NCI-H526 (cell line): ENCODE measurements at places on chromosomes 4 and X.

DNA sequence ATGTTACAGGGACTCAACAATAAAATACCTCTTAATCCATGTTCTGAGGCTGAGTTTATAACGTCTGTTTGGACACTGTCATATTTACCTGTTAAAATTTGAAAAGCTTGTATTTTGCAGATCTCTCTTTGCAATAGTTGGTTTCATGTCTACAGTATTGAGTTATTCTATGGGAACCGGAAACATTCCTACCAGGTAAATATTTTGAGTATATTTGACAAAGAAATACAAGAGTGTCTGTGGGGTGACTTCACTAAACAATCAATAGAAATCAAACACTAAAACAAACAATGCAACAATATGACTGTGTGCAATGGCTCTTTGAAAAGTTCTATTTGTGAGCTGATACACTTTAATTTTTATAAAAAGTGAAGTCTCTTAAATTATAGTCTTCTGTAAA lies 47.7 kb upstream of the CXCL8 start:
- no peak for DNase-seq

DNA sequence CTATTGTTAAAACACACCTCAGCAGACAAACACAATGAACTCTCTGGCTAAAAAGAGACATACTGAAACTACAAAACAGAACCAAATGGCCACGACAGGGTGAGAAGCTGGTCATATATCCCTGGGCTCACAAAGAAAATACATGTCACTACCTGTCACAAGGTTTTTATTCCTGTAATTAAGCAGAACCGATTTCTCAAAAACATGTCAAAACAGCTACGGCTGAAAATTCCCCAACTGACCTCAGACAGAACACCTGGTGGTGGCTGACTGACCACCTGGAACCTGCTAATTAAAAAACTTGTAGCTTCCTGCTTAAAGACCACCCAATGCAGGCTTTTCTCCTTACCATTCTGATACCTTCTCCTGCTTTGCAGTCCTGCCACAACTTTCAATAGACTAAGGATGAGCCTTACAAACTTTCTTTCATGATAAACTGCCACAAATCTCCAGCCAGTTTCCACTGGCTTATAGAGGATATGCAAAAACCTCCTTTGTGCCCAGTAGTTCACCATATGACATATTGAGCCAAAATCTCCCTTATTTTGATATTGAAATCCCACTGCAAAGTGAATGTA lies 571.9 kb downstream of the SPOCK3 start:
- DNase-seq, result no peak

DNA sequence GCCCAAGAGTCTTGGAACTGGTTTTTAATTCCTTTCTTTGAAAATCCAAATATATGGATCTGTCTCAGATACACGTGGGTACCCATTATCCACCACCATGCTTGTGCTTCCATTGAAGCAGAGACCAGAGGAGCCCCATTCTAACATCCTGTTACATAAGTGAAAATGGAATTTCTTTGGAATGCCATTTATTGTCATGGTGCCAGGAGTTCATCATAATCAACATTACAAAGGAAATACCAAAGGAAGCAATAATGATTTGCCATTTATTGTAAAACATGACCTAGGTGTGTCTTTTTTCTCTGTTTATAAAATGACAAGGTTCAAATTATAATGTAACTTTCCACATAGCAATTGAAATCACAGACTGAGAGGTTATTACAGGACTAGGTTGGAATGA lies 61.7 kb downstream of the PALLD start:
- no peak for DNase-seq

DNA sequence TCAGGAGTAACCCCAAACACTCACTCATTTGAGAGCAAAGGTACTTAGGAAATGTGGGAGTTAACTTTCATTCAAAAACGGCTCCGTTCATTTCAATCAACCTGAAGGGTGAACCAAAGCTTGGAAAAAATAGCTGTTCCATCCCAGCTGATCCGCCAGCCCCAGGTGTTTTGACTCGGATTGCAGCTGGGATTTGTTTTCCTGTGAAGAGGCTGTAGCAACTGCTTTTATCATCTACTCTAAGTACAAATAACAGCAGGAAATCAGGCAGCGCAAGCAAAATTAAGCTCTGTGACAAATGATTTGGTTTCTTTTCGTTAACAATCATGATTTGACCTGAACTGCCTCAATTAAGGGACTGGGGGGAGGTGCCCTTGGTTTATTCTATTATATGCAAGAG lies 154.7 kb downstream of the BEND2 start:
- DNase-seq, result no peak

- no peak for DNase-seq
These were observed 187.7 kb upstream of the GATB start for GRCh38 chr4:151948351-151949016.

DNA sequence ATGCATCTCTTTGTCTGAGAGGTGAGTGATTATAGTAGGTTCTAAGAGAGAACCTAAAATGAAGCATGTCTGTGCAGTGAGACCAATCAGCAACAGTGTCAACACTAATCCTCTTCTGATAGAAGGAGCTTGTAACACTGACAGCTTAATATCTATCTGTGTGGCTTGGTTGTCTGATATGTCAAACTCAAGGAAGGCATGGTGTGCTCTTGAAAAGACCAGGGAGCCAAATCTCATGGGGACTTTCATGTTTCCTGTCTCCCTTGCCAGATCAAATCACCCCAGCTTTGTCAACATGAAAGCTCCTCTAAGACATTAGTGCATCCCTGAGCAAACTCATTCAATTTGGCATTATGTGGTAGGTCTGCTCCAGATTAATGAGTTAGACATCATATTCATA lies 95.4 kb downstream of the ANOS1 start:
- no peak for DNase-seq

GRCh38 chr4:146273204-146273901 lies 59.0 kb downstream of the REELD1 start:
- no peak for DNase-seq

DNA sequence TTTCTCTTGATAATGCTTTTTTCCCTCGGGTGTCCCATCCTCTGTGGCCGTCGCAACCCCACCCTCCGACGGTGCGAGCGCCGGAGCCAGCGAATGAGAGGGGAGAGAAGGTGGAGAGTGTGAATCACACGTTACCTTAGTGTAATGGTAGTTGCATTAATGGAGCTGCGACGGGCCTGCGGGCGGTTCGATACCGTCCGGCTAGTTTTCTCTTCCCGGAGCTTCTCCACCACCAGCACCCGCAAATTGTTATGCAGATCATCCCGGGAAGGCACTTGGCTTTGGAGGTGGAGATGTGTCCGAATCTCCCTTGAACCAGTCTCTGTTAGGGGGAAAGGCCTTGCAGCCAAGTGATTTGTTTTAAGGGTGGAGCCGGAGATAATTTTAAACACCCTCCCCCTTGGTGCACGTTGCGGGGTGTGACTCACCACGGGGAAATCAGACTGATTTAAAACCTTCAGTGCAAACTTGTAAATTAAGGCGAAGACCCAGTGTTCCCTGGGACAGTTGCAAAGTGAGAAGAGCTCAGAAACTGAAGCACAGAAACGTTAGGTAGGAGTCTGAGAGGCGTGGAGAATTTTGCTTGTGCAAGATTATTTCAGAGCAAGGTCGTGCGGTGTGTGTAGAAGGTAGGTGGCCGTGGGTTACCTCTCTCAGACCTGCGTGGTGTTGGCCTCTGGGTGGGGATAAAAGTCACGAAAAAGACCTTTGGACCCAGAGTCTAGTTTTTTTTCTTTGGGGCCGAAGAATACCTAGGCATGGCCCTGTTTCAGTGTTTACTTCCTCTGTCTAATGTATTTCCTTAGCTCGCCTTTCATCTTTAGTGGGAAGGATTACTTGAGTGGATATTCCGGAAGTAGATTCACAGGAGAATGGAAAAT lies 1.3 kb downstream of the AFF1 start:
- peak; percentile 29 for DNase-seq

DNA sequence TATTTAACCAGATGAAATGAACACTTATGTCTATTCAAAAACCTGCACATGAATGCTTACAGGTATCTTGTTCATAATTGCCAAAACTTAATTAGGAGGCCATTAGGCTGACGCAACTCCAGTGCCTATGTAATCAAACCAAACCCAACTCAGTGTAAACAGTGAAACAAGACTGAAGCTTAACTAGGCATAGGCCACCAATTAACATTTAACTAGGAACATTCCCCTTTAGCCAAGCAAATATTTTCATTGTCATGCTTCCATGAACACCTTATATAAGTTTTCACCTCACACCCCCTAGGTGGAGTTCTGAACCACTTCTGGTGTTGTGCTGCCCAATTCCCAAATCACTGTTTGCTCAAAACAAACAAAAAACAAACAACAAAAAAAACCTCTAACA lies 686.0 kb downstream of the STPG2 start:
- peak; percentile 6 for DNase-seq

DNA sequence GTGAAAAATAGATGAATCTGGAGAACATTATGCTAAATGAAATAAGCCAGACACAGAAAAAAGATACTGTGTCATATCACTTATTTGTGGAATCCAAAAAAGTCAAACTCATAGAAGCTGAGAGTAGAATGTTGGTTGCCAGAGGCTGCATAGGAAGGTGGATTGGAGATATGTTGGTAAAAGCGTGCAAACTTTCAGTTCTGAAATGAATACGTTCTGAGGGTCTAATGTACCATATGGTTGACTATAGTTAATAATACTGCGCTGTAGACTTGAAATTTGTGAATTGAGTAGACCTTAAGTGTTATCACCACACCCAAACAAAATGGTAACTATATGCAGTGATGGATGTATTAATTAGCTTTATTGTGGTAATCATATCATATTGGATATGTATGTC lies 45.0 kb upstream of the UPRT start:
- DNase-seq, result no peak

DNA sequence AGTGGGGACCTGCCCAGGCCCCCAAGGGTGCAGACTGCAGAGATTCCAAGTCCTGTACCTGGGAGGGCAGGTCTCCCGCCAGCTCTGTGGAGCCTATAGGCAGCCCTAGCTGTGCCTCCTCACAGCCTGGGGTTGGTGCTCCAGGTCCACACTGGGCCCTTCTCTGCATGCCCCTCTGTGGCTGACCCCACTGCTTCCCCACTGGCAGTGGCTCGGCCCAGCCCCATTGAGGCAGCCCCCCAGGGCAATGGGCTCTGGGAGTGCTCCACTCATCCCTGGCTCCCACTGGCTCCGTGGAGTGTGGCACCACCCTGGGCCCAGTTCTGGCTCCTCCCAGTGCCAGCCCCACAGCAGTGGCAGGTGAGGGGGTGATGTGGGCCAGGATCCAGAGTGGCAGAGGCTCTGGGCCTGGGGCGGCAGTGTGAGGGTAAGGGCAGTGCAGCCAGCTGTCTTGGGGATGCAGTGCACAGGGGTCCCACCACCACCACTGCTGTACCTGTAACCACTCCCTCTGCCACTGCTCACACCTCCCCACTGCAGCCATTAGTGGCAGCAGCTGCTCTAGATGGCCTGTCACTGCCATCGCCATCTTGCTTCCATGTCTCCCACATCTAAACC lies 312.2 kb downstream of the GPM6A start:
- no peak for DNase-seq

DNA sequence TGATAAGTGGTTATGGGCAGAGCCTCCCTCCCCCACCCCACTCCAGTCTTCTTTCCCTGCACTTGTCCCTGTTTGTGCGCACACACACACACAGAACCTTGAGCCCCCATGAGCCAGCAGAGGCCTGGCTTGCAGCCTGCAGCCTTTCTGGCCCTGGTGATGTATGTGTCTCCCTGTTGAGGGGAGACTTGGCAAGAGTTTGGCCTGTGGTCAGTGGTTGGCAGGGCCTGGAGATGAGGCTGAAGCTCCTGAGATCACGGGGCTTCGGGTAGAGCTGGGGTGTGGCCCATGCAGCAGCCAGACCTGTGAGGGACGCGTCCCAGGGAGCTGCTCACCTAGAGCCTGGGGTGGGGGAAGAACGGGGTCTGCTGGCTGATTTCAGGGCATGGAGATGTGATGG lies 2.3 kb downstream of the GPR173 start:
- no peak for DNase-seq

DNA sequence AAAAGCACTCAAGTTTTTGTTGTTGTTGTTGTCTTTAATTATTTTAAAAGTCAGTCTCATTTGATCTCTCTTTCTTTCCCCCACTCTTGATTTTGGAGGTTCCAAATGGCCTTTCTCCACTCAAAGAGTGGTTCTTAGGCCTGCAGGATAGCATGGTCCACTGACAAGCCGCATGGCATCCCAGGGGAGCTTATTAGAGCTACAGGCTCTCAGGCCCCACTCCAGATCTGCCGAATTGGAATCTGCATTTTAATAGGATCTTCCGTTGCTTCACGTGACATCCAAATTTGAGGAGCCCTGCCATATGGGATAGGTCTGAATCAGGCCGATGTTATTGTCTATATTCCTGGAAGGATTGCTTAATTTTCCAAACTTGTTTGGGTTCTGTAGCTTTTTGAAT lies 72.1 kb downstream of the CPE start:
- no peak for DNase-seq

DNA sequence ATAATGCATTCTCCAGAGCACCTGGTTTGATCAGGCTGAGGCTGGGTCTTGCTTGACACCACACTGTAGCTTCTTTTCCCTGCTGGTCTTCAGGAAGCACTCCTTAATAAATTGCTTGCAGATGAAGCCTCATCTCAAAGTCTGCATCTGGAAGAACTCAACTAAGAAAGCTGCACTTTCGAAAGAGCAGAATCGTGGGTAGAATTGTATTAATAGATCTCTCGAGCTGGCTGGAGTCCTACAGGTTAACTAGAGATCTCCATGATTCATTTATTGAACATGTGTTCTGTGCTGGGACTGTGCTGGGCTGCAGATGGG lies 152.7 kb downstream of the STK32B start:
- DNase-seq, result no peak

DNA sequence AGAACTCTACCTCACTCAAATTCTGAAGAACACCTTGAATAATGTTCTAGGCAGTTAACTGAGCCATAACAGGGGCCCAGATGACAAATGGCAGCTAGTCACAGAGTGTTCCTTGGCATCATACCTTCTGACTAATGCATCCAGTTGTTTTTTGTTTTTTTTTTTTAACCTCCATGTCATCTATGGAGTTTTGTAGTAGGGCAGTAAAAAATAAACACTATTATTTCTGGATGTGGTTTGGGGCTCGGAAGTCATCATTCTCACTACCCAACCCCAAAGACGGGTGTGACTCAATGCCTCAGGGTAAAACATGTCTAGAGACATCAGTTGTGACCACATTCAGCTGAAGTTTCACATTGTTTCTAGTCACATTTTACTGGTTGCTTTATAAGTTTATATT lies 31.2 kb upstream of the MCF2 start:
- no peak for DNase-seq

DNA sequence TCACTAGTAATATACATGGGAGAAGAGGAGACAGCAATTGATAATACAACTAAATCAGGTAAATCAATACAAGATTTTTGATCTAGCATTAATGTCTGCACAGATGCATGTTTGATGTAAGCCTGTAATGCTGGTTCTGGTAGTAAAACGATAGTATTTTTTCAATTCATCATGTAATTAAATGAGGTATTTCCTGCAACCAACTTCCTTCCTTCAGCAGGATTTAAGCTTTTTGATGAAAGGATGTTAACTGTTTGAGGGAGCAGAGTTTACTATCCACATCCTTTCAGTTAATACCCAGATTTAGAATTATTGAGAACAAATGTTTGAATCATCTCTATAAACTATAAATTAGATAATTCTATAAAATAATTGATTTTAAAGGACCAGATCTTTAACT lies 31.4 kb upstream of the NFKB1 start:
- no peak for DNase-seq

GRCh38 chr4:76365636-76366035 lies 55.3 kb downstream of the CCDC158 start:
- no peak for DNase-seq
